Panc1 (cell line): ENCODE measurements at places on chromosomes 4 and X.
A peak's percentile ranks its signal among the peaks of the same experiment; 100 is the strongest.

- H3K36me3 ChIP-seq, result no peaks in the 10 kb centered on the region
- H3K4me3 ChIP-seq, result no peak overlapping the region
- H3K4me1 ChIP-seq, result no peaks in the 10 kb centered on the region
- no peaks in the 10 kb centered on the region for H3K27me3 ChIP-seq
Observed at GRCh38 chrX:16963216-16963615, 16.8 kb downstream of the REPS2 start.

- no peak for DNase-seq
- H3K27ac ChIP-seq, result no peak overlapping the region
- no peaks in the 10 kb centered on the region for H3K27me3 ChIP-seq
- no peak overlapping the region for H3K4me3 ChIP-seq
Observed at GRCh38 chr4:42460043-42460442, 62.8 kb downstream of the SHISA3 start.

GRCh38 chrX:38999967-39000745, 198.9 kb downstream of the MID1IP1 start:
- no peaks in the 10 kb centered on the region for H3K27me3 ChIP-seq
- no peak for DNase-seq
- H3K4me1 ChIP-seq, result no peaks in the 10 kb centered on the region
- H3K4me3 ChIP-seq, result no peak overlapping the region
- no peak overlapping the region for H3K27ac ChIP-seq
- H3K36me3 ChIP-seq, result no peaks in the 10 kb centered on the region

DNA sequence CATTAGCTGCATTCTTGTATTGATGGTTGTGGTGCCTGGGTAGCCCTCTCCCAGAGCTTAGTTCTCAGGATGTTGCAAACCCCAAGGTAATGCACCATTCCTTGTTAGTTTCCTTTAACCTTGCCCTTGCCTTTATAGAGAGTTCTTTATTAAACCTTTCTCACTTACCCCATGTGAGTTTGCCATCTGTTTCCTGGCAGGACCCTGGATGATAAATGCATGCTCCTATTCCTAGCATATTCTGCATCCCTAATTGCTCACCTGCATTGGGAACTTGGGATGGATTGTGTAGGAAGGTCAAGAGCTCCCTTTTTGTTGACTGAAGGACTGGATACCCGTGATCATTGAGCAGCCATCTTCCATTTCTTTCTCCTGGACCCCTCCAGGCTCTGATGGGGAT, 59.9 kb upstream of the AP1S2 start:
- no peak overlapping the region for H3K4me3 ChIP-seq
- H3K27ac ChIP-seq, result no peak overlapping the region
- H3K36me3 ChIP-seq, result no peaks in the 10 kb centered on the region
- DNase-seq, result no peak

- peak; percentile 76 for DNase-seq
- H3K4me1 ChIP-seq, result peaks cover 33% of the 10 kb centered on the region
- no peaks in the 10 kb centered on the region for H3K27me3 ChIP-seq
- H3K27ac ChIP-seq, result peak overlapping the region; percentile 90
Observed at GRCh38 chr4:123120473-123120872, 198.1 kb upstream of the NUDT6 start.

GRCh38 chr4:183971929-183972490, 66.9 kb downstream of the STOX2 start:
- H3K27ac ChIP-seq, result no peak overlapping the region
- DNase-seq, result no peak
- no peak overlapping the region for H3K4me3 ChIP-seq

DNA sequence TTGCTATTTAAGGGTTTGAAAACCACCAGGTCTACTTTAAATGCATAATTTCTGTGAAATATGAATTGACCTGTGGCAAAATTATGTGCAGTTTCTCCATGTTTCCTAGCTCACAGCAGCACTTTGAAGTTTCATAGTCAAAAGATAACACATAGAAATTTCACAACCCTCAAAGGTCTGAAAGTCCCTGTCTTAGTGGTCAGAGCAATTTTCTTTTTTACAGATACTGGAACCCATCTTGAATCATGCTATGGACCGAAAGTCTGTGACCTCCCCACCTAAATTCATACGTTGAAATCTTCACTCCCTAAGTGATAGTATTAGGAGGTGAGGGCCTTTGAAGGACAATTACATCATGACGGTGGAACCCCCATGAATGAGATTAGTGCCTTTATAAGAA, 240.4 kb upstream of the BMP3 start:
- no peaks in the 10 kb centered on the region for H3K27me3 ChIP-seq
- no peak for DNase-seq
- no peaks in the 10 kb centered on the region for H3K4me1 ChIP-seq
- no peaks in the 10 kb centered on the region for H3K36me3 ChIP-seq
- H3K27ac ChIP-seq, result no peak overlapping the region

DNA sequence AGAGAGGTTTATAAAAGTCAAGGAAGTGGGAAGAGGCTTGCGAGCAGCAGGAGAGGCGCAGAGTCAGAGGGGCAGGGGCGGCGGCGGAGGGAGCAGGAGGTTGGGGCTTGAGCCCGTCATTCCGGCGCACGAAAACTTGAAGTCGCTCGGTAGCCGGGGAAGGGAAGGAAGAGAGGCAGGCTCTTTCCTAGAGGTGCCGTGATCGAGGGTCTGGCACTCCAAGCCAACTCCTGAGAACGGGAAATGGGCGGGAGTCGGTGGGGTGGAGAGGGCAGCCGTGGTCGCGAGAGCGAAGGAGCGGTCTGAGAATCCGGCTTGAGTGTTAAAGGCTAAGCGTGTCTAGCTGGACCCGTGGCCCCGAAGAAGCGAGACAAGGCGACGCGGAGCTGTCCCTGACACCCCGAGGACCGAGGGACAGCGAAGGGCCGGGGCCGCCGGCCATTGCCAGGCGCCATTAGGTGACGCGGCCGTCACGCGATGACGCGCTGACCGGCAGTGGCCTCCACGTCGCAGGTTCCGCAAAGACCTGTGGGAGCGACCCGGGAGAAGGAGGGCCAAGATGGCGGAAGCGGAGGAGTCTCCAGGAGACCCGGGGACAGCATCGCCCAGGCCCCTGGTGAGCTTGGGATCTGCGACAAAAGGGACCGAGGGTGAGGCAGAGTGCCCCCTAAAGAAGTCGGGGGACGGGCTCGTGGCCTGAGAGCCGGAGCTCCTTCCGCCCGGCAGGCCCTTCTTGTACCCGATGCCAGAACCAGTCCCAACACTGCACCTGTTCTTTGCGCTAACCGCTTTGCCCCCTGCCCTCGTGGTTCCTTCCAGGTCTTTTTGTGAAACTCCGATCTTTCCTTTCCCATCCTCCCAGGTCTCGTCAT, at the start of gene YIPF6:
YIPF6 (plus strand) TSS at position 544 of the 872 bp plus-strand sequence; CDS start at position 560, 16 bp downstream.
- H3K27ac ChIP-seq, result peak within 1 kb of the TSS; percentile 90
- DNase-seq, result no peak
- H3K36me3 ChIP-seq, result peaks cover 2% of the 10 kb centered on the region

DNA sequence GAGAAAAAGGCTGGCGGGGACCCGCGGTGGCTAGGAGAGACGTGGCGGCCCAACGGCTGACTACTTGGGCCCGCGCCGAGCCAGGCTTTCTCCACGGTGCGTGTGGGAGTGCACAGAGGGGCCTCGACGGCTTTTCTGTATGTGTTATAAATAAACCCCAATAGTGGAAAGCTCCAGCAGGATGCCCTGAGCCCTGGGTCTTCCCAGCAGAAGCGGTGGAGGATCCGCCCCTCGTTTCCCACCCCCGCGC, 268 bp upstream of the PRRG1 start:
- H3K27ac ChIP-seq, result peak overlapping the region; percentile 44; the same call in 1 of the 2 replicates
- no peaks in the 10 kb centered on the region for H3K4me1 ChIP-seq
- no peaks in the 10 kb centered on the region for H3K36me3 ChIP-seq

- H3K27me3 ChIP-seq, result no peaks in the 10 kb centered on the region
- H3K36me3 ChIP-seq, result no peaks in the 10 kb centered on the region
- H3K4me3 ChIP-seq, result no peak overlapping the region
Observed at GRCh38 chr4:93994175-93994994, 165.8 kb downstream of the ATOH1 start.

DNA sequence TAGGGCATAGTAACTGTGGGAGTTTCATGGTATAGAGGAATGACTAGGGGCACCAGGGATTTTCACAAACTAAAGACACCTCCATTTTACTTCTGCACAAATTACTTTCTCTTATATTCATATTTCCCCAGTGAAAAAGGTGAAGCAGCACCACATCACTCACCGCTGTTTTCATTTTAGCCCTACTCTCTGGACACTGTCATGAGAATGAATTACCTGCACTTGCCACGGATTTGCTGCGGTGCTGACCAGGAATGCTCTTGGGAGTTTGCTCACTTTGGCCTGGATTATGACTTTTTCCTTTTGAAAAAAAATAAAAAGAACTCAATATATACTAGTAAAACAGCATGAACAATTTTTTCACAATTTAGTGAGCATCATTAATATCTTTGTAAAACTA, 351.3 kb downstream of the NKX6-1 start:
- no peaks in the 10 kb centered on the region for H3K36me3 ChIP-seq
- DNase-seq, result no peak
- no peak overlapping the region for H3K4me3 ChIP-seq

DNA sequence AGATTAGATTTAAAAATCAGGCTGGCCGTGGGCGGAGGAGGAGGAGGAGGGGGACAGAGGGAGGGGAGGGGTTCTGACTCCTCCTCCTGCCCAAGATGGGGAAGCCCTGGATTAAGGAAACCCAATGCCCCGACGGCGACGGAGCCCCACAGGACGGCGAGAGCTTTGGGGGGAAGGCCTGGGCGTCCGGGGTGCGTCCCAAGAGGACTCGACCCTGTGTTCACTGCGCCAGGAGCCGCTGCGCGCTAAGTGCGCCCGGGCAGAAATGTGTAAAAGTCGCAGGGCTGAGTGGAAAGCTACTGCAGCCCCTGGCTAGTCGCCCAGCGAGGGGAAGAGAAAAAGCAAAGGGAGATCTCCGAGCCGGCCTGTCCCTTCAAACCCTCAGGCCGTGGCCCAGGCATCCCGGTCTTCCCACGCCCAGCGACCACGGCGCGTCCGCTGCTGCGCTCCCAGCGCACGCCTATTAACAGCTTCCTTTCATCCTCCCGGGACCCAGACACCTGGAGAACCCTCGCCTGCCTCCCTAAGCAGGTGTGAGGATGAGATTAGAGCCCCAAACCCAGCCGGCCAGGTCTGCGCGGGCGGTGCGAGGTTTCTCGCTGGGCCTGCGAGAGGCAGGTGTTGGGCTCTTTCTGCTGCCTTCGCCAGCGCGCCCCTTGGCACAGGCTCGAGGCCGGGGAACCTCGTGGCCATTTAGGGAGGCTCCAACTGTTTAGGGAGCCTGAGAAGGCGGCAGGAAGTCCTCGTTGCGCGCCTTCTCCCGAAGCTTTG, 1.4 kb upstream of the RPS6KA3 start:
- H3K4me3 ChIP-seq, result peak overlapping the region; percentile 60
- no peaks in the 10 kb centered on the region for H3K36me3 ChIP-seq
- no peak for DNase-seq
- no peaks in the 10 kb centered on the region for H3K27me3 ChIP-seq
- peaks cover 8% of the 10 kb centered on the region for H3K4me1 ChIP-seq

- no peaks in the 10 kb centered on the region for H3K4me1 ChIP-seq
- H3K27me3 ChIP-seq, result no peaks in the 10 kb centered on the region
- no peak overlapping the region for H3K4me3 ChIP-seq
- no peak for DNase-seq
- H3K36me3 ChIP-seq, result no peaks in the 10 kb centered on the region
Observed at GRCh38 chr4:188412499-188412898, 273.3 kb downstream of the TRIML1 start.

GRCh38 chr4:184721254-184721653, 12.6 kb downstream of the CENPU start:
- no peaks in the 10 kb centered on the region for H3K27me3 ChIP-seq
- H3K27ac ChIP-seq, result no peak overlapping the region
- peaks cover 13% of the 10 kb centered on the region for H3K36me3 ChIP-seq

- no peaks in the 10 kb centered on the region for H3K36me3 ChIP-seq
- H3K4me3 ChIP-seq, result no peak overlapping the region
Observed at GRCh38 chr4:30103455-30103854, 616.7 kb upstream of the PCDH7 start.
